IPS-NIHi11 (cell line): ENCODE measurements at places on chromosomes 2 and 18.

DNA sequence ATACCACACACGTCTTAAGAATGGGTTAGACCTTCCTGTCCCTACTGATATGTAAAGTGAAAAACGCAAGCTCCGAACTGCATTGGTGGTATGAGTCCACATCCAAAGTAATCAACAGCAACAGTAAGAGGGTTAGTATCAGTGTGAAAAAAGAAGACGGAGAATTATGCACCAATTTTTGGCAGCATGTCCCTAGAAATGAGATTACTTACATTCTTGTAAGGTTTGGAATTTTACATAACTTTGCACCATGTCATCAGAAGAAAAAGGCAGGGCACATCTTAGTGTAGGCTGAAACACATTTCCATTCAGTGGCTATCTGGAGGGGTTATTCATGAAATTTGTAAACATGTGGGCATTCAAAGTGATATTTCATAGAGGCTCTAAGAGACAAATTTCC is 88.2 kb downstream of the LONRF2 start:
- DNase-seq, result no peak

DNA sequence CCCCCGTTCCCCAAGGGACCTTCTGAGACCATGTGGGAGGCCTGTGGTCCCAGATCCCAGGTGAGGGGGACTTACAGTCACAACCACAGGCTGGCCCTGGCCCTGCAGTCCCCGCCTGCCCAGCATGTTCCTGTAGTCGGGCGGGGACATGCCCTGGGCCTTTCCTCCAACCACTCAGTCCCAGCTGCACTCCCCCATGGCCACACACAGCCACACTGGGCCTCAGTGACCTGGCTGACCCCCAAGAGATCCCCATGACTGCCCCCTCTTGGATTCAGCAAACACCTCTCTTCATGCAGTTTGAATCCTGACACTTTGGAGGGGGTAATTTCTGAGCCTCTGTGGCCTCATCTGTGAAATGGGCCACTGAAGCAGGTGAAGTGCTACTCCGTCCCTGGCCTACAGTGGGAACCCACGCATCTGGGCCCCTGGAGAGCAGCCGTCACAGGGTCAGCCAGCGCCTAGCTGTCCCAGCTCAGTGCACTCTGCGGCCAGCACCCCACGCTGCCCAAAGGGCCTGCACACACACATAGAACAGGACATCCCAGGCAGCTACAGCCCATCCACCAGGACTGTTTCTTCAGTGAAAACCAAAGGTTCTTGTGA is 12.7 kb upstream of the ARHGEF4 start:
- DNase-seq, result no peak

GRCh38 chr2:197052356-197052755 is 125.8 kb upstream of the PGAP1 start:
- no peak for DNase-seq

DNA sequence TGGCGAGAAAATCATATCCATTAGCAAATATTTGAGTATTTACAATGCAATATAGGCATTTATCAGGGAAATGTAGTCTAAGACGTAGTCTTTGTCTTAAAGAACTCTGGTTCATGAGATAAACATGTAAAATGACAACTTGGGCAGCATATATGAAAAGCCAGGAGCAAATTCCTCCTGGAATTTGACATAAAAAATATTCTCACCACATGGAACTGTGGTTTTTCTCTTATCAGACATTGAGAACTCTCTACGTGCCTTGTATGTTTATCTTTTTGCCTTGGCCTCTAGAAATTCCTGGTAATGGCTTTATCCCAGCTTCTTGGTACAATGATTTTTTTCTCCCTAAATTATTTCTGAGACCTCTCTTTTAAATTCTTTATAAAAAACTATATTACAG is 2.8 kb downstream of the MAPK4 start:
- DNase-seq, result no peak

- no peak for DNase-seq
Measured at GRCh38 chr2:198639580-198639979, 818.2 kb downstream of the SATB2 start.

- no peak for DNase-seq
Measured at GRCh38 chr2:190626641-190627210, 22.2 kb upstream of the NAB1 start.

DNA sequence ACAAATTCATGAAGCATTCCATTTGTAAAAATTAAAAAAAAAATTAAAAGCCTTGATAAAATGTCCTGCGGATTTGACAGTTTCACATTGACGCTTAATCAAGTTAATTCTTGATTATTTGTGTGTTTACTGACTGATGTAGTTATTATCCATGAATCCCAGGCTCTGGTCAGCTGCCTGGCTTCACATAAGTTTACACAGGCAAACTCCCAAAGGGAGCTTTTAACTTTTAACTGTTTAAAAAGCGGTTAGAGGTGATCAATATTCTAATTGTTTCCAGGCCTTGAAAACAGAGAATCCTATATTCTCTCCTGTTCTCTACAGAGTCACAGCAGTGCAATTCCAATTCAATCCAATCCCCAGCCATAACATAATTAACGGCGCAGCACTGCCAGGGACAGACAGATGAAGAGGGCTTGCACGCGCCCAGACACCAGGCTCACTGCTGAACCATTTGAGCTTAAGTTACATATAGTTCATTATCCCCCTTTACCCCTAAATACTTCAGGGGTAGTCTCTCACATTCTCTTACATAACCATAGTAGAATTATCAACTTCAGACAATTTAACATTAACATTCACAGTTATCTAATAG is 47.5 kb downstream of the ATP8B1 start:
- no peak for DNase-seq

DNA sequence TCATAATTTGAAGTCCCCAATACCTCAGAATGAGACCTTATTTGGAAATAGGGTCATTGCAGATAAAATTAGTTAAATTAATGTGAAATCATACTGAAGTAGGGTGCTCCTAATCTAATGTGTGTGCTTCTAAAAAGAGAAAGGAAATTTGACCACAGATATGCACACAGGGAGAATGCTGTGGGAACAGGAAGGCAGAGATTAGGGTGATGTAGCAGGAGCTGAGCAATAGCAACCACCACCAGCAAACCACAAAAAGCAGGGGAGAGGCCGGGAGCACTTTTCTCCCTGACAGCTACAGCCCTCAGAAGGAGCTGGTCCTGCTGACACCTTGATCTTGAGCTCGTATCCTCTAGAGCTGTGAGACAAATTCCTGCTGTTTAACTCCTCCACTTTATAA is 24.6 kb upstream of the SCG2 start:
- DNase-seq, result no peak

DNA sequence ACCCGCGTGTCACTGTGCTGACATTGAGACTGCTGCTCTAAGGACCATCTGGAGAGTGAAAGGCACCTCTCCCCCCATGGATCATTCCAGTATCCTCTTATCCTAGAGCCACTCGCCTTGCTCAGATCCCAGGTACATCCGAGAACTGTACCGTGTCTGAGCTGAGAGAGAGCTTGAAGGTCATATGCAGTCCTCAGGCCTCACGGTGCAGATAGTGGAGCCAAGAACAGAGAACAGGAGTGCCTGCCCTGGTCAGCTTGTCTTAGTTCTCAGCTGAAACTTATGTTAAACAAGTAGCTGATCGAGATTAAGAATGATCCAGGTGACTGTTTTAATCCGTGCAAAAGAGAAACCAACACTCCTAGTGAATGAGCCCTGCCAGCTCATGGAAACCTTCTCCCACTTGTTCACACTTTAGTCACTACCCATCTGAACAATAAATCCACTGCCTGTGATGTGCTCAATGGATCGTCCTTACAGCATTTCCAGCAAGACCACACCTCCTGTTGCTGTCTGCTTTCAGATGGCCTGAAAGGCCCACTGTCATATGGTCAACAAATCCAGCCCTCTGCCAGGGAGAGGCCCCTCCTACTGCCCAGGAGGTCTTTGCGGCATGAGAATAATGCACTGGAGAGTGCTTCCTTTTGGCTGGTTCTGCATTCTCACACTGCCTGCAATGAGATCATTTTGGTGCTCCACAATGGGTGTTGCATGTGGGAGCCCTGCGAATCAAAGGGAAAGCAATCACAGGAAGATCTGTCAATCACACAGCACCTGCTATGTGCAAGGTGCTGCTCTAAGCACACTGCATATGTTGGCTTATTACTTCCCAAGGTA is 43.7 kb upstream of the APCDD1 start:
- no peak for DNase-seq

DNA sequence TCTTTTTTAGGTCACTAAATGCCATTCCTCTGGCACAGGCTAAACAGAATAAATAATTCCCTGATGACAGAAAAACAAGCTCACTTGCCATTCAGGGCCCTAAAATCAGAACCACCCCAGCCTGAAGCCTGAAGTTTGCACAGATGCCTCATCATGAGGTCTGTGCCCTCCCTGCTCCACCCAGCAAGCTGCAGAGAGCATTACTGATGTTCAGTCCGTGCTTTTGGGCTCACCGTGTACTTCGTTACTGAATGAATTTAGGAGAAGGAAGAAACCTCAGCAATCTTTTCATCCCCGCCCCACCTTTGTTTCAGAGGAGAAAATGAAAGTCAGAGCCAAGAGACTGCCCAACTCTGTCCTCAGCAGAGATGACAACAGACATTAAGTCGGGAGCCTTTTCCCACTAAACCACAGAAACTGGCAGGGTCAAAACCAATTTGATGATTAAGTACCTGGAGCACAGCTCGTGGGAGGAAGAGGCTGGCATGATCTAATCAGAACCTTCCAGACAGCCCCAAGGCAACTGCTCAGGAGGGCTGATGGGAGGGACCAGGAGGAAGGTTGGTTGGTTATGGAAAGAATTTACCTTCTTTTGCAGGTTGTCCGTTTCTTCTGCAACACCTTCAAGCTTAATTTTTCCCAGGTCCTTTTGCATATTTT is 122.7 kb downstream of the LAMA1 start:
- no peak for DNase-seq

- DNase-seq, result peak; percentile 59
Measured at GRCh38 chr2:118197011-118197675, 108.9 kb downstream of the INSIG2 start.

DNA sequence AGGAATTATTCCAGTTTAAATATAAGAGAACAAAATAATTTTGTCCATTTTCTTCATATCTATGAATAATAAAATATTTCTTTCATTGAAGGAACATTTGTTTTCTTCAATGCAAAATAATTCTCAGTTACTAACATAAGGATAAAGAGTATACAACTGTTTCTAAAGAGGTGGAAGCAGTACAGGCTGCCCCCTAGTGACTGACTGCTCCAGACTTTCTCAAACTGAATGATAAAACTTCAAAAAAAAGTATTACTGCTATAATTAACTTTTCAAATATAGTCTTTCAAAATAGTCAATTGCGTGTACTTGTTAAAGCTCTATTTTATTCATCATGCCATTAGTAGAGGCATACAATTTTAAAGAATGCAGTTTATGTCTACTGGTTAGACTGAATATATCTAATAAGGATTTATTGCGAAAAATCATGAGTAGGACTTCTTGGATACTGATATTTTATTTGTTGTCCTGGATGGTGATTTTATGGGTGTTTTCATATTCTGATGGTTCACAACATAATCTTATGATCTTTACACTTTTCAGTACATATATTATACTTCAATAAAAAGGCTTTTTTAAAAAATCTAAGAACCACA is 100.1 kb downstream of the WDPCP start:
- peak; percentile 39 for DNase-seq

DNA sequence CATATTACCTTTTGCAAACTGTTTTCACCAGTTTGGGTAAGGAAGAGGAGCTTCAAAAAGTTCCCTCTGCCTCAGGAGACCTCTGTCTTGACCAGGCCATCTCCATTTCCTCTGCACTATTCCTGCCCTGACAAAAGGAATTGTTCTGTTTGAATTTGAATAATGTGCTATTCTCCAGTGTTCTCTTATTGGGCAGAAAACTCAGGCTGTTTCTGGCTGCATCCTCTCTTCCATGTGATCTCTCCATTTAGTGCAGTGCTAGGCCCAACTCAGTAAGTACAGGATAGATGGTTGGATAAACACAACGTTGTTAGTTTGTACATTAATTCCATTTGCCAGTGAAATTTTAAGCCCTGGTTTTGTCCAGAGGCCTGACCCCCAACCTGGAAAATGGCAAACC is 102.2 kb upstream of the CELF4 start:
- DNase-seq, result no peak

DNA sequence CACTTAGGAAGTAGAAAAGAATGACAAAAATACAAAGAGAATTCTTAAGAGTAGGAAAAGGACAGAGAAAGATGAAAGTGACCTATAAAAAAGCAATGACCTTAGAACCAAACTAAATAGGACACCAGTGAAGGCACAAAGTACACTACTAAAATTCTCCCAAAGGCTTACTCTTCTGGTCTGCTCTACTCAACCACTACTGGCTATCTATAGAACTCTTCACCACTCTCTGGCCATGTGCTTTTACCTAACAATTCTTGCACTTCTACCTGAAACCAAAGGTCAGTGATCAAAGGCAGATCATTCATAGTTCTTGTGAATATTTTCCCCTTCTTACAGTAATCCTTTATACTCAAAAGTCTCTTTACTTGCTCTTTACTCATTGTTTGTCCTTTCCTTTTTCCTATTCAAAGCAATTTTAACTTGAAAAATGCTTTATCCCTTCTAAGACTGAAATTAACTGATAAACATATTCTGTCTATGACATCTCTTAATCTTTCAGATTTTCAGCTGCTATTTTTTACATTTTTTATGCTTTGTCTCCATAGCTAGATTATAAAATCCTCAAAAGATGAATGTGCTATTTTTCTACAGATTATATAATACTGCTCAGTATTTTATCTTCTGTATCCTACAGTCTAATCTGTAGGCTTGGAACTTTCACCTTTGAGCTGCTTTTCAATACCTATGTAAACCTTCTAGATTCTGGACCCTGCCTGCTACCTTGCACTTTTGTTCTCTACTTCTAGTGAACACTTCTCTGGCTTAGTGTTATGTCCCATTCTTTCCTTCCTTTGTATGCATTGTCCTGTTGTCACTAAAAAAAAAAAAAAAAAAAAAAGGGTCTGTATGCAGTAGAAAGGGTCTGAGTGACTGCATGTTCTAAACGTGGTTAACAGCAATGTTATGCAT is 64.6 kb downstream of the NCKAP1 start:
- DNase-seq, result no peak

DNA sequence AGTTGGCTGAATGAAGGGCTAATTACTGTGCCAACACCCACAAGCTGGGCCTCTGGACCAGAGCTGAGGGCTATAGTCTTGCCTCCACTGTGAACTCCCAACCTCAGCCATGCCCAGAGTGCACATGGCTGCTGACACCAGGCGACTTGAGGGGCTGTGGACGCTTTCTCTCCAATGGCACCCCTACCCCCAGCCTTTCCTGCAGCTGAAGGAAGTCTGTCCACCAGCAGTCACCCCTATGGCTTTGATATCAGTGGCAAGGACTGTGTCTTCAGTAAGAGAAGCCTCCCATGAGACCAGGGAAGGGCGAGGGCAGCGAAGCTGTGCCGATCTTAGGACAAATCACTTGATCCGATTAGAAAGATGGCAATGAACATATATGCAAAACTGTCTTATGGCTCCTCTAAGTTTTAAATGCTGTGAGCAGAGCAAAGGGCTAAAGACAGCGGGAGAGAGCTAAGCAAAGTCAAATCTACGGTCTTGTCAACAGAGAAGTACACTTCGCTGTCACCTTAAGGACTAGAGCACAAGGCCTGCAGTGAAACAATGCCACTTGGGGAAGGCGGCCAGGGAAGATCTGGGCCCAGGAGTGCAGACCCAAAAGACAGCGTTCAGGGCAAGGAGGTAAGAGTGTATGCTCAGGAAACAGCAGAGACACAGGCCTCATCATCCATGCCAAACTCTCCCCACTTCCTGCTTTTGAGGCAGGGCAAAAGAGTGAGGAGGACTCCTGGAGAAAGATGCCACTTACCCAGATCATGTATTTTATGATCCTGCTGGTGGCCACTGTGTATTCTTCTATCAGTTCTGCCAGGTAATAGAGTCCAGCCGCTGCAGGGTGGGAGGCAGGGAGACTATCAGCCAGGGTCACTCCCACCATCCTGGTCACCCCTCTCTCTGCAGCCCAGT is 1.5 kb downstream of the TEX261 start:
- DNase-seq, result no peak

- no peak for DNase-seq
Measured at GRCh38 chr2:191083540-191083939, 67.3 kb downstream of the STAT4 start.
